ENCODE measurements at places on chromosomes 13 and 19.
A peak's percentile ranks its signal among the peaks of the same experiment; 100 is the strongest.

DNA sequence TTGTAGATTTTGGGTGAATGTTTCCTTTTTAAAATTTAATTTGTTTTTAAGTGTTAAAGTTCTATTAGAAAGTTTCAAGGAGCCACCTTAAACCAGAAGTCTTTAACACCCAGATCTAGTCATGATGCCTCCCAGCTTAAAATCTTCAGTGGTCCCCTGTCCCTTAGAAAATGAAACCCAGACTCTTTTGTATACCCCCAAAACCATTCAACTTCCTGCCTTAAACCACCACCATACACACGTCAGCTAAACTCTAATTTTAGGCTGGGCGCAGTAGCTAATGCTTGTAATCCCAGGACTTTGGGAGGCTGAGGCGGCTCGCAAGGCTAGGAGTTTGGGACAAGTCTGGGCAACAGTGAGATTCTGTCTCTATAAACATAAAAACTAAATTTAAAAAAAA, 37.9 kb downstream of the N4BP2L1 start:
- DNase-seq = no peak

GRCh38 chr19:19123386-19123785, 14.9 kb downstream of the TMEM161A start:
- DNase-seq = no peak

DNA sequence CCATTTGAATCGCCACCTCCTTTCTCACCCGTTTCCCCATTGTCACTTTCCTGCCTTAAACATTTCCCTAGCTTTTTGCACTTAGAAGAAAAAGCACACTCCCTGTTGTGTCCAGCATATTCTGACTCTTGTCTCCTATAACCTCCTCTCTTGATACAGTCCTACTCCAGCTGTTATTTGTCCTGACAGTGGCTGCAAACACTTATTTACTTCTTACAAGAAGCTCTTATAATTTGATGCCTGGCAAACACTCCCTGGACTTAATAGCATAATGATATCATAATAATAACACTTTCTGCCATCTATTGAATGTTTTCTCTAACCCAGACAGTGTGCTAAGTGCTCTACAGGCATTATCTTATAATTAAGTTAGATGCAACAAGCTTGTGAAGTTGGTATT, 76.6 kb downstream of the DGKH start:
- no peak for DNase-seq

DNA sequence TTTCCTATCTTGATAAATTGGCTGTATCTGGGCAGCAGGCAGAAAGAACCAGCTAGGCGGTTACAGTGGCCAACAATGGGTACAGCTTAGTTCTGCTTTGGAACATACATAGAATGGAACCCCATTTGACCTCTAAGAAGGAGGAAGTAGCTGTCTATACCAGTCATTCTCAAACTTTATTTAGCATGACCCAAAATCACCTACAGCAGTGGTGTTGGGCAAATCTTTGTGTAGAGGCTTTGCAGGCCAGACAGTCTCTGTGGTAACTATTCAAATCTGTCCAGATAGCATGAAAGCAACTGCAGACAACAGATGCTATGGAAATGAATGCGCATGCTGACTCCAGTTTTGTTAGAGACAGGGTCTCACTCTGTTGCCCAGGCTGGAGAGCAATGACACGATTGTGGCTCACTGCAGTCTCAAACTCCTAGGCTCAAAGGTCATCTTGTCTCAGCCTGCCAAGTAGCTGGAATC, 12.0 kb upstream of the KCNC3 start:
- DNase-seq = no peak

DNA sequence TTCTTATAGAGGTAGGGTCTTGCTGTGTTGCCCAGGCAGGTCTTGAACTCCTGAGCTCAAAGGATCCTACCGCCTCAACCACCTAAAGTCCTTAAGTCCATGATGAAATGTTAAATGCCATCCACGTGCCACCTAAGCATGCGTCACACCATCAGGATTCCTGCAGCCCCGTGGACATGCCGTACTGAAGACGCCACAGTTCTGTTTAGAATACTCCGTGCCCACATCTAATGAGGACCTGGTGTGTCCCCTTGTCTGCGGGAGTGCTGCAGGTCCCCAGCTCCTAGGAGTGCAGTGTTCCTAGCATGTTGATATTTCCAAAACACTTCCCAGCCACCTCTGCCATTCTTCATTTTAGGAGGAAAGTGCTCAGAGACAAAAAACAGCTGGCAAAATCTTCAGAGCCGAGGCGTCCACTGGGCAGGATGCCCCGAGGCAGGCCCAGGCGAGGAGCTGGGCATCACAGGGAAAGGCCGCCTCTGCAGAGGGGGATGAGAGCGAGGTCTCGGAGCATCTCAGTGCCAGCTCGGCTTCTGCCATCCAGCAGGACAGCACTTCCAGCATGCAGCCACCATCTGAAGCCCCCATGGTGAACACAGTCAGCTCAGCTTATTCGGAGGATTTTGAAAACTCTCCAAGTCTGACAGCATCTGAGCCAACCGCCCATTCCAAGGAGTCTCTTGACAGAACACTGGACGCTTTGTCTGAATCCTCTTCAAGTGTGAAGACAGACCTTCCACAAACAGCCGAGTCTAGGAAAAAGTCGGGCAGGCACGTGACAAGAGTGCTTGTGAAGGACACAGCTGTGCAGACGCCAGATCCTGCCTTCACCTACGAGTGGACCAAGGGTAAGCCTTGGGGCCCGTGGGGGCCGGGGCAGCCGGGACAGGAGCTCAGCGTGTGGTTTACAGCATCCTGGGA, 13.2 kb downstream of the C19orf44 start:
- no peak for DNase-seq

- DNase-seq = peak; percentile 67
Measured at GRCh38 chr13:51148952-51149573, 38.0 kb upstream of the C13orf42 start.

- no peak for DNase-seq
Measured at GRCh38 chr13:23817830-23818229, 71.4 kb downstream of the MIPEP start.
